ENCODE measurements at places on chromosomes 12 and 14. TPM values are rescaled to one million over a fixed set of nuclear protein-coding genes. Genes with fewer than 3 reads are reported as not detected.
A peak's percentile ranks its signal among the peaks of the same experiment; 100 is the strongest.

DNA sequence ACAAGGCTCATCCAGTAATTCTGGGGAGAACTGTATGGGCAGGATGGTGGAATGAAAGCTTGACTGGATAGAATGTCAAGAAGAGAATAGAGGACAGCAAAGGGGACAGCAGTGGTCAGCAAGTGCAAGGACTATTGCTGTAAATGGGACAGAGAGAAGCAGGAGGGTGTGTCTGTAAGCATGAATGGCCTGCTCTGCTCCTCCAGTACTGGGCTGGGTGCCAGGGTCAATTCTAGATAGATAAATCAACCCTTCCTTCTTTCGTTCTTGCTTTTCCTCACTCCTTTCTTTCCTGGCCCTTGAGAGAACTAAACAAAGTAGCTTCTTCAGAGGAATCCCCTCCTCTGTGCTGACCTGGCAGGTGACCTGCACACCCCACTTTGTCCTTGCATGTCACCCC lies 1019.2 kb downstream of the BCL11B start:
- DNase-seq: no peak

GRCh38 chr14:45664668-45665356 lies 411.8 kb upstream of the MIS18BP1 start:
- DNase-seq: no peak

- no peak for DNase-seq
Measured at GRCh38 chr14:104650981-104651875, 38.2 kb upstream of the INF2 start.

DNA sequence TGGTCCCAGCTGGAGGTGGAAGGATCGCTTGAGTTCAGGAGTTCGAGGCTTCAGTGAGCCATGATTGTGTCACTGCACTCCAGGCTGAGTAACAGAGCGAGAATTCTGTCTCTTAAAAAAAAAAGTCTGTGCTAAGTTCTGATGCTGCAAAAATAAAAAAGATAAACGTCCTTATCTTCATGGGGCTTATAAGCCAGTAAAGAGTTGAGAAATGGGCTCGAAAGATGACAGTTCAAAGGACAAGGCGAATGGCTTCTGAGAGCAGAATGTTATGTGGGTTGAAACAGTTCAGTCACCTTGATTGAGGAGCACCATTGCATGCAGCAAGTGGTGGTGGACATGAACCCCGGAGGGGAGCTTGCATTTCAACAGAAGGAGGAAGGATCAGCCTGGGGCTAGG lies 4.7 kb downstream of the TSPAN9 start:
- no peak for DNase-seq

GRCh38 chr12:45418520-45418919 lies 202.6 kb downstream of the ANO6 start:
- DNase-seq: no peak

DNA sequence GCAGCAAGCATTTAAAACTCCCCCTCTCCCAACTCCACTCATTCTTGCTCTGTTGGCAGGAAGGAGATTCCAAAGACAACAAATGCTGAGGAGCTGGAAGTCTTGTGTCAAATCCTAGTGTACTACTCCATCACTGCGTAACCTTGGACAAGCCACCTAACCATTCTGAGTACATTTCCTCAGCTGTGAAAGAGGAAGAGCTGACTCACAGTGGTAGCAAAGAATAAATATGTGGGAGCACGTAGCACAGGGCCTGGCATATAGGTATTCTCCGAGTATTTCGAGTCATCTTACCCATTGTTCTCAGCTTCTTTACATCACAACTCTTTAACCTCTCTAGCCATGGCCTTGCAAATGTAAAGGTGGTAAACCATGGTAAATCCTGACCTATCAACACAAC lies 28.7 kb downstream of the EGLN3 start:
- DNase-seq: no peak

GRCh38 chr14:37230551-37231194 lies 32.9 kb downstream of the MIPOL1 start:
- peak; percentile 89 for DNase-seq

GRCh38 chr12:31221551-31221945 lies 104.4 kb downstream of the SINHCAF start:
- no peak for DNase-seq

DNA sequence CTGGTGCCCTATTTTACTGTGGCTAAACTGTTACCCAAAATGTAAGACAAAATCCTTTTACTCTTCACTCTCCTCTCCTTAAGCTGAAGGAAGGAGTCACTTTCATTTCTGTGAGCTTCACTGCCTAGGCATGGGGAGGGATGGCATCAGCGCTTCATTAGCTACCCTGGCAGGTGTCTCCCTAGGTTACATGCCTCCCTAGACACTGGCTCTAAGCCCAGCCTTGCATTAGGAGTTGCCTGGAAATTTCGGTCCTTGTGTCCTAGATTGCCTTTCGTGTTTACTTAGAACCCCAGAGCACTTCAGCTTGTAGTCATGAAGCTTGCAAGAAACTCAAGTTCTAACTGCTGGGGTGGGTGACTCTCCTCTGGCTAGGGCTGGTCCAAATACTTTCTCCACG lies 520.5 kb upstream of the STXBP6 start:
- no peak for DNase-seq

DNA sequence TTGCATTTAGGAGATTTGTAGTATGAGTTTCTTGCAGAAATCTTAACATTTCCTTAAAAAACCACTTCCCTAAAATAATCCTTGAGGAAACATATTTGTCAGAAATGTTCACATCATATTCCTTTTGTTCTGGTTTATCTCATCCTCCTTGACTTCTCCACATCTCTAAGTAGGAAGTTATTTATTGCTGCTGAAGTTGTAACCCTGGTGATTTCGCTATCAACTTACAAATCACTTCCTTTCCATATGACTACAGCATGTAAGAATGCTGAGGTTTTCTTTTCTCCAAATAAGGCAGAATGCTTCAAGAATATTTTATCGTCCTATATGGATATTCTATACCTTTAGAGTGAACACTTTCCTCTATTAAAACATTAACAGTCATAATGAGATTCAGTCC lies 751.7 kb downstream of the NRXN3 start:
- no peak for DNase-seq

DNA sequence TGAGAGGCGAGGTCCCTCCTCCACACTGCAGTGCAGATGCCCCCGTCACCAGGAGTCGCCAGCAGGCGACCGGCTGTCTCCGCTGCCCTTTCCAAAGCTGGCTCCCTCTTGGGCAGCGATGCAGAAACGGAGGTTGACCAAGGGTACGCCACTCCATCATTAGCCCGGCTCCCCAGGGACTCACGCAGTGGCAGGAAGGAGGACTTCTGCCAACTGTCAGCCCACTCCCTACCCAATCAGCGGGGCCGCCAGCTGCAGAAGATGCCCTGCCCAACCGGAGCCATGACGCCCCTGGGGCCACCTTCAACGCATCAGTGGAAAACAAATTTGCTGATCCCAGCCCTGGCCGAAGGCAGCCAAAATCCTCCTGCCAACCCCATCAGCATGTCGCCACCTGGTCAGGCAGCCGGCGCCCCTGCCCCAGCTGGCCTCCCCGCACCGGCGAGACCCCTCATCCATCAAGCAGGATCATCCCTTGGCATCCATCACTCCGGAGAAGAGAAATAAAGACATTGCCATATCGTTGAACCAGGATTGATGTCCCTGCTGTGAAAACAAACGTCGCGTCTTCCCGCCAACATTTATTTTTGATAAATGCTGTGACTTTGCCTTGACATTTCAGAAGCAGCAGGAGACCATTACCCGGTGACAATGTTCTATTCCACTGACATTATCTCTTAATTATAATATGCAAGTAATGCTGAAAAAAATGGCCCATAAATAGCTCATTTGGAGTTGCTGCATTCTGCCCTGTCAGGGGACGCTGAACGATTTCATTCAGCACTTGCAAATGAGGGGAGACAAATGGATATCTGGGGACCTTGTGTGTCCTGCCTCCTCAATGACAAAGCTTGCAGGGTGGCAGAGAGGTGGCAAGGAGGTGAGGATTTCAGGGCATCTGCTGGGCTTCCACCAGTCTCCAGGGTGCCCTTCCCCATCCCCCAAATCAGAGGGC lies 105.1 kb downstream of the SCARB1 start:
- DNase-seq: no peak

GRCh38 chr14:102057480-102058114 lies 29.2 kb downstream of the HSP90AA1 start:
- no peak for DNase-seq

GRCh38 chr14:58994130-58994529 lies 194.3 kb upstream of the DAAM1 start:
- no peak for DNase-seq

DNA sequence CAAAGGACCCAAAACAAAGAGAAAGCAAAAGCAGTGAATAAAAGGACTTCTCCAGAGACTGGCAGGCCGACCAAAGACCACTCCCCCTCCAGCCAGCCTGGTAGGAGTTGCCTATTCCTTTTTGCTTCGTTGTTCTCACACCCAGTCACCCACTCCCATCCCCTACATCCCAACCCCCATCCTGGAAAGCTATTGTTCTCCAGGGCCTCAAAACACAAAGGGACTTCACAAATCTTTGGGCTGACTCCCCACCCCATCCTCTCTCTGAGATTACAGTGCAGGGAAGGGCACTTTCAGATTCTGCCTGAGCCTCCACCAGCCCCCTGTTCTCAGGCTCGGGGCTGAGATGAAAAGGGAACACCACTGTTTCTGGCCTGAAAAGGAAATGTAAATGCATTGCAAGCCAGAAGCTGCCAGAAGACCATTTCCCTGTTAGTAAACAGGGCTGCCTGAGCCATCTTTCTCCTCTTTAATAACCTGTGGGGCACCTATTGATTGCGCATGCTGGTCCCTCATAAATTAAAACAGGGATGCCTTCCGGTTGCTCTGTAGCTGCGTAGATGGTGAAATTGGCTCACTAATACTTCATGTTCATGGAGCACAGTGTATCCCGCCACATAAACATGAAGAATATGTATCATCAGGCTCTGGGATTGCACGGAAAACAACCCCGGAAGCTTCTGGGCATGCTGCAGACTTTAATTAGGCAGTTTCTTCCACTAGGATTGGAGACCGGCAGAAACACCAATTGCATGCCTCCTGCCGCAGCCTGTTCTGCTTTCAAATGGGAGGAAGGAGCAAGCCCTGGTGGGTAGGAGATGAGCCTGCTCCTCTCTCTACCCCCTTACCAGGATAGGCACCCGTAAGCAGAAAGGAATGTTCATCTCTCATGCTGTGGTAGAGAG lies 130.3 kb upstream of the FUT8 start:
- no peak for DNase-seq

DNA sequence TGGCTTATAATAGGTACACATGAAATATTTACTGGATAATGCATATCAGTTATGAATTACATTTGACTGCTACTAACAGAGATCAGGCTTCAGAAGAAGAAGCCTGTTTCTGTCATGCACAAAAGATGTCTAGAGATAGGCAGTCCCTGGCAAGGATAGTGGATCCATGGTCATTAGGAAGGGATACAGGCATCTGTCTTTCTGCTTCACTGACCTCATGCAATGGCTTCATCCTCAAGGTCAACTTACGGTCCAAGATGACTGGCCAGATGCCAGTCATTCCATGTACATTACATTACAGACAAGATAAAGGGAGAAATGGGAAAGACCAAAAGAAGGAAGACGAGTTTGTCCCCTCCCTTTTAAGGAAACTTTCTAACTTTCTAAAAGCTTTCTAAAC lies 94.0 kb downstream of the NUAK1 start:
- DNase-seq: no peak

DNA sequence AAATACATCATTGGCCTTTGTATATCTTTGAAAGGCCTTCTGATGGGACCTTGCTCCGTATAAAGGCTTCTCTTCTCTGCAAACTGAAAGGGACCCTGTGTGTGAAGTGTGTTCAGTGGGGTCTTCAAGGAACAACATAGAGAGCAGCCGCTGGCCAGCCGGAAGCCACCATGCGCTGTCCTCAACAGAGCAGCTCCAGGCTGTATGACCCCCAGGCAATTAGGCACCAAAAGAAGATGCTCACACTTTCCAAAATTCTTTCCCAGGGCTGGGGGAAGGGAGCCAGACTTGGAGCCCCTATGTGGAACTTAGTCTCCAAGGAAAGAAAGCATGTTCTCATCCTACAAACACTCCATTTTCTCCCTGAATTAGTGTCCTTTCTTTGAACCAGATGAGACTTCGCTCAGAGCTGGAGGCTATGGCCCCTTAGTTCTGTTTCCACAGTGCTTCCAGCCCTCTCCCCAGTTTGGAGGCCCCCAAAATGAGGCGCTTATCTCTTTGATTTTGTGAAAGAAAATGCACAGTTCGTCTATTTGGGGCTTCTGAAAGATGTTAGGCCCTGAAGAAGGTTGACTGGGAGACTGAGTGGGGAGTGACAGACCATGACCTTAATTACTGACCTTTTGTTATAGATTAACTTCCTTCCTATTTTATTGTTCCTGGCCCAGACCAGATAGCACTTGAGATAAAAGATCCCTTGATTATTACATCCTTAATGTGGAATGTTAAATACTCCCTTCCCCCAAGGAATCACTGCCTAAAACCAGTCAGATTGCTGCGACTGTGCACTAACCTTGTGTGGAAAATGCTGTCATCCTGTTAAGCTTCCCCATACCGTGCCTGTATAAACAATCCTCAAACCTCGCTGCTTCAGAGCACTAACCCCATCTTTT lies 128.3 kb upstream of the FGD4 start:
- DNase-seq: peak; percentile 44

DNA sequence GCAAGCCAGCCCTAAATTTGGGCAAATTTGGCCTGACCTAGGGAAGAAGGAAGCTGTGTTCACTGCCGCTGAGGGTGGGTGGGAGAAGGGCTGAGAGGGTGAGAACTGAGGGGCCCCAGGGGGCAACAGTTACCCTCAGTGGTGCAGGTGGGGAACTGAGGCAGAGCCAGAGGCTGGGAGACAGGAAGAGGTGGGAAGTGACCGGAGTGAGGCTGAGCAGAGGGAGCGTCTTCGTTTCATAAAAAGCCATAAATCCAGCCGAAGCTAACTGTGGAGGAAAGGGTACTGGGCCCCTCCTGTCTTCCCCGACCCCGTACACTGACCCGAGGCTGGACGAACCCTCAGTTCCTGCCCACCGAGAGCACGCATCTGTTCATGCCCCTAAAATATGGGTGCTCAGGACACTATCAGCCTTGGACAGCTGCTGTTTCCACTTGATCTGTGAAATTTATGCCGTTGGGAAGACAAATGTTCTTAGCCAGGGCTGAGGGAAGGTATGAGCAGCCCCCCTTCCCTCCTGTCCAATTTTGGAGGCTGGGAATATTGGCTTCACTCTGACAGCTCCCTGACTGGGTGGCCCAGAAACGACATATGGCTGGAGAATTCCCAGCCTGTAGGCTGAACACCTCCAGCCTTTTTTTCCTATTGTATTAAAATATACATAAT lies 116.5 kb downstream of the KIF26A start:
- no peak for DNase-seq

- DNase-seq: no peak
Measured at GRCh38 chr14:78455896-78456435, 285.8 kb downstream of the NRXN3 start.

AQP6 gene
- not detected for total RNA-seq

MMP19 gene
- total RNA-seq: 6.4 TPM

PIP4P1 gene
- 48.2 TPM for total RNA-seq

CLEC2D gene
- total RNA-seq: 5.7 TPM

HECTD4 gene
- 27.1 TPM for total RNA-seq

ARHGEF40 gene
- 36.0 TPM for total RNA-seq

BMP4 gene
- 56.0 TPM for total RNA-seq

B4GALNT3 gene
- 13.9 TPM for total RNA-seq

ACOT6 gene
- total RNA-seq: not detected

PRICKLE1 gene
- 25.9 TPM for total RNA-seq

FRS2 gene
- 51.0 TPM for total RNA-seq

KRT71 gene
- total RNA-seq: not detected

MYH7 gene
- not detected for total RNA-seq

DLGAP5 gene
- 10.8 TPM for total RNA-seq

MYO1H gene
- total RNA-seq: not detected

HCAR1 gene
- 0.63 TPM for total RNA-seq
